LNCaP clone FGC (cell line): ENCODE measurements at places on chromosomes 13 and 19.

- no peak for DNase-seq
Measured at GRCh38 chr13:36555151-36555986, 118.5 kb upstream of the SERTM1 start.

GRCh38 chr19:49860336-49861102 is 6.9 kb downstream of the PNKP start:
- no peak for DNase-seq

- no peak for DNase-seq
Measured at GRCh38 chr19:14767466-14767971, 10.8 kb downstream of the ADGRE2 start.

GRCh38 chr19:23832717-23833327 is 74.1 kb upstream of the ZNF681 start:
- DNase-seq: no peak

- no peak for DNase-seq
Measured at GRCh38 chr19:6011794-6012193, 33.9 kb upstream of the RANBP3 start.

- DNase-seq: no peak
Measured at GRCh38 chr13:33483471-33483870, 197.9 kb upstream of the STARD13 start.

DNA sequence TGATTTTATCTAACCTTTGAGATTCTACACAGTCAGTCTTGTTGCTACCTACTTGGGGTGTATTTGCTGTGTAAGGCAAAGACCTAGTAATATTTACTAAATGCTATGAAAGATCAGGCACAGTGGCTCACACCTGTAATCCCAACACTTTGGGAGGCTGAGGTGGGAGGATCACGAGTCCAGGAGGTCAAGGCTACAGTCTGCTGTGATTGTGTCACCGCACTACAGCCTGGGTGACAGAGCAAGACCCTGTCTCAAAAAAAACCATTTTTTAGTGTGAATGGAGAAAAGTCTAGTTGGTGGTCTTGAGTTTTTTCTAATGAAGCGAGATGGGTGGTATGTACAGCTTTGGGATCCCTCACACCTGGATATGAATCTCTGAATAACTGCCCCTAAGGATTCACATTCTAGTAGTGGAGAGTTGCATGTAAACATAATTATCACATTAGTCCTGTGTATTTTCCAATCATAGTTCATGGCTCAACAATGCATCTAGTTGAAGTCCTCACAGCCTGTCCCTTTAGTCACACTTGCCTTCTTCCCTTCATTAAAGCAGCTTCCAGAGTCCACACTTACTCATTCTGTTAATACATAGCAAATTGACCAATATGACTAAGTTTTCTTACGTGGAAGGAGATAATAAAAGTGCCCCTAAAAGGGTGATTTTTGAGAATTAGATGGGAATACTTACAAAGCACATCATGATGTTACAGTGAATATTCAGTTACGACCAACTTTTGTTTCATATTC is 7.5 kb downstream of the RPL21 start:
- DNase-seq: no peak

DNA sequence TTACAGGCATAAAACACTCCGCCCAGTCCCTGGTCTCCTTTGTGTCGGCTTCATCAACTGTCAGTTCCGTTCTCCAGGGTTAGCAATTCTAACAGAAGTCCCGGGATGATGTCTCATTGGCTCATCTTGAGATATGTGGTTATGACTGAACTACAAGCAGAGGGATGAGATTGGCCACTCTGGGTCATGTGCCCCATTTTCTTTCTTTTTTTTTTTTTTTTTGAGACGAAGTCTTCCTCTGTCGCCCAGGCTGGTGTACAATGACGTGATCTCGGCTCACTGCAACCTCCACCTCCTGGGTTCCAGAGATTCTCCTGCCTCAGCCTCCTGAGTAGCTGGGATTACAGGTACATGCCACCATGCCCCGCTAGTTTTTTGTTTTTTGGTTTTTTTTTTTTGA is 95.4 kb upstream of the MRI1 start:
- DNase-seq: no peak

- no peak for DNase-seq
Measured at GRCh38 chr19:34180273-34180672, 8.0 kb downstream of the LSM14A start.

DNA sequence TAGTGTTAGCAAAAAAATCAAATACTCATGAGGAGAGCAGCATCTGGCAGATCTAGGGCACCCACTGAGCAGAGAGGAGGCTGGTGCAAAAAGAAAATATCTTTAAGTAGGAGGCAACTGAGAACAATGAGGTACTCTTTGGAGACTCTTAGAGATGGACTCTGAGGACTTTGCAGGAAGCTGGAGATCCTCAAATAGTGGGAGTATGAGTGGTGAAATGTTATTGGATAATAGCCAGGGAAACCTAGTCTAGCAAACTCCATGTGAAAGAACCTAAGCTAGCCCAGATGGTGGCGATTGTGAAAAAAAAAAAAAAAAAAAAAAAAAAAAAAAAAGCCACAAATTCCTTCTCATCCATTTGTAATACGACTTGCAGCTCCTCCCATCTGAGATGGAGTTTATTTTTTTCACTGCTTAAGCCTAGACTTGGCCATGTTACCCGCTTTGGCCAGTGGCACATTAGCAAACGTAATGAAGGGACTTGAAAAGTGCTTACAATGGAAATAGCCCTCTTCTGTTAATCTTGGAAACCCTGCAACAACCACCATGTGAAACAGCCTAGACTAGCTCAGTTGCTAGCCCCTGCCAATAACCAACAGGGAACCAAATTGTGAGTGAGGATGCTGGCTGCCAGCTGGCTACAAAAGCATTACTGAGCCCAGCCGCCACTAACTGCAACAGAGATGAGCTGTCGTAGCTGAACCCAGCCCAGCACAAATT is 476.2 kb downstream of the KLF12 start:
- DNase-seq: no peak

- no peak for DNase-seq
Measured at GRCh38 chr19:6590827-6591319, at the start of gene CD70. TSS of gene CD70 (minus strand) at chr19:6591150. CDS start at chr19:6591002, 148 bp downstream.

DNA sequence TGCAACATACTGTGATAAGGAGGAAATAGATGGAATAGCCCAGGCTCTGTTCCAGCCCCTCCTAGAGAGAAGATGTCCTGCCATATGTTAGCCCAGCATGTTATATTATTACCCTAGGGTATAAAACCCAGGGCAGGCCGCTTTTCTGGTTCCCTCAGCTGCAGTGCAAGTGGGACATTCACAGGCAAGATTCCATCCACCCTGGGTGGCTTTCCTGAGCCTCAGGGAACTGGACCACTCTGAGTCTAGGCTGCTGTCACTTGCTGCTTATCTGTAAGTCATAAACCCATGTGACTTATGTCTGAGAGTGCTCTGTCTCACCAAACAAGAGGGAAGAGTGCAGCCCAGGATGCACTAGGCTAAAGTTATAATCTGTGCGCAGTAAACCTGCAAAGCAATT is 413.2 kb downstream of the MZT1 start:
- DNase-seq: no peak

GRCh38 chr19:11530432-11530831 is 1.5 kb upstream of the ECSIT start:
- DNase-seq: peak; percentile 38

DNA sequence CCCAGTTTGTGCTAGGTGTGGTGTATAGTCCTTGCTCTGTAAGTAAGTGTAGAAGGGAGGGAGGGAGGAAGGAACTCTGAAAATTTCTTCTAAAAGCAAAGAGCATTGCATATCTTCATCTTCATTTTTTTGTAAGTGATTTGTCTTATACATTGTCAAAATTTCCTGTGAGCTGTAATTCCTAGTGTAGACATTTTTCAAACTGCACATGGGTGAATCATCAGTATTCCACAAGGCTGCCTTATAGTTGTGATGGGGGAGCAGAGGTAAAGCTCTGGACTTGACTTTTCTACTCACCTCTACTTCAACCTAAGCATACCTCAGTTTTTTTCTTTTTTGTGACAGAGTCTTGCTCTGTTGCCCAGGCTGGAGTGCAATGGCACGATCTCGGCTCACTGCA is 86.9 kb downstream of the CDK8 start:
- DNase-seq: no peak

- DNase-seq: no peak
Measured at GRCh38 chr13:100534911-100535310, 53.7 kb downstream of the GGACT start.

GRCh38 chr13:44147648-44148047 is 226.0 kb upstream of the SERP2 start:
- DNase-seq: no peak

DNA sequence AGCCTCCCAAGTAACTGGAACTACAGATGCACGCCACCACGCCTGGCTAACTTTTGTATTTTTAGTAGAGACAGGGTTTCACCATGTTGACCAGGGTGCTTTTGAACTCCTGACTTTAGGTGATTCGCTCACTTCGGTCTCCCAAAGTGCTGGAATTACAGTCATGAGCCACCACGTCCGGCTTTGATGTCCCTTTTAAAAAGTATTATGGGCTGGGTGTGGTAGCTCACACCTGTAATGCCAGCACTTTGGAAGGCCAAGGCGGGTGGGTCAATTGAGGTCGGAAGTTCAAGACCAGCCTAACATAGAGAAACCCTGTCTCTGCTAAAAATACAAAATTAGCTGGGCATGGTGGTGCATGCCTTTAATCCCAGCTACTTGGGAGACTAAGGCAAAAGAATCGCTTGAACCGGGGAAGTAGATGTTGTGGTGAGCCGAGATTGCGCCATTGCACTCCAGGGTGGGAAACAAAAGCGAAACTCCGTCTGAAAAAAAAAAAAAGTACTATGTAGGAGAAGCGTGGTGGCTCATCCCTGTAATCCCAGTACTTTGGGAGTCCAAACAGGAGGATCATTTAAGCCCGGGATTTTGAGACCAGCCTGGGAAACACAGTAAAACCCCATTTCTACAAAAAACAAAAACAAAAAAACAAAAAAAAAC is 22.8 kb upstream of the ERVV-1 start:
- no peak for DNase-seq

DNA sequence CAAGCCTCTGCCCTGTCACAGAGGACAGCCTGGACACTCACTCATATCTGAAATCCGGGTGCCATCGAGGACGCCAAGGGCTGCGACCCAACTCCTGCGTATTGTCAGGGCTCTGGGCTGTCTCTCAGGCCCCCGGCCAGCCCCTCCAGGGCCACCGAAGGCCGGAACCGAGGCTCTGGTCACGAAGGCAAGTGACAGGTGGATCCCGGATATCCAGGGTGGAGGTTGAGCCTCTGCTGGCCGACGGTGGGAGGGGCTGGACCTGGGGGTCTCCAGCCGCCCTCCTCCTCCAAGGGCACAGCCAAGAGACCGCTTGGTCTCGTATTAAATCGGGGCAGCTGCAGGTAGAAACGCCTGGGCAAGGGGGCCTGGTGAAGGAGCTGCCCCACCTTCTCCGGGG is 5.4 kb downstream of the RNF126 start:
- no peak for DNase-seq

DNA sequence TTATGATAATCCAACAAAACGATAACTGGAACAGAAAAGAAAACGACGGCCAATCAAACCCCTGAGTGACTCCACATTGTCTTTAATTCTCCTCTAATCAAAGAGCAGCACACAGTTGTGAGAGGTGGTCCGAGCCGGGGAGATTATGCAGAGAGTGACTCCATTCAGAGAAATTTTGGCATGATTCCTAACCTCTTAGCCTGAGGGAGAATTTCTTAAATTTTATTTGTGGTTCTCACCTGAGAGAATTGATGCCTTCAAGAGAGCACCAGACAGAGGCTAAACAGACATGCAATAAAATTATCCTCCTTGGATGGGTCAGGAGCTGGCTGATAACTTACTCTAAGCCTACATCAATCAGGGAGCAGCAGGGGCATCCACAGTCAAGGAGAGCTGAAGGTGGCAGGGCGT is 310.0 kb upstream of the KLF12 start:
- no peak for DNase-seq

GRCh38 chr19:57103573-57104277 is 16.1 kb upstream of the USP29 start:
- DNase-seq: peak; percentile 30

DNA sequence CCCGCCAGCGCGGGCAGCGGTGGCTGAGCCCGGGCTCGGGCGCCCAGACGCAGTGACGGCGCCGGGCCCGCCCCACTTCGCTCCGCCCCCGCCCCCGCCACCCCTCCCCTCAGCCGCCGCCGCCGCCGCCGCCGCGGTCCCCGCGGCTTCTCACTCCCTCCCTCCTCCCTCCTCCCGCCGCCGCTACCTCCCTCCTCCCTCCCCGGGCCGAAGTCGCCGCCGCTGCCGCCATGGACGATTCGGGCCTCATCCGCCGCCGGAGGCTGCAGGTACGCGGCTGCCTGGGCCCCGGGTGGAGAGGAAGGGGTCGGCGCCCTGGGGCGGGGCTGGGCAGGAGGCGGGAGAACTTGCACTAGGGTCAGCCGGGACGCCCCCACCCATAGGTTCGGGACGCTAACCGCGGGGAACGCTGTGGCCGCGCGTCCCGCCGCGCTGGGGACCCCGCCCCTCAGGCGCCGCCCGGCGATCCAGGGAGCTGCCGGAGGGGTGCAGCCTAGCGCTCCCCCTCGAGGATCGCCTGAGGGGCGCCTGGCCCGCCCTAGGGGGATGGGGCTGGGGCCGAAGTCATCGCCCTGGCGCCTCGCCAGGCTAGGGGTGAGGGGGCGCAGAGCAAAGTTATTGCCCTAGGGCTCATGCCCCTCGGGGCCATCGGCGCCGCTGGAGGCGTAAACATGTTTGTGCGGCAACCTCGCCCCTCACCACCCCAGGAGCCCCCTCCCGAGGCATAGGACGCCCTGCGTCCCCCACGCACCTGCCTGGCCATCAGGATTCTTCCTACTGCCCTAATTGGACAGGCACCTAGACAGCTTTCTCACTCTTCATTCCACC is 427 bp downstream of the RTBDN start:
- DNase-seq: no peak

GRCh38 chr13:67048084-67048820 is 181.9 kb downstream of the PCDH9 start:
- DNase-seq: no peak

- no peak for DNase-seq
Measured at GRCh38 chr13:42036711-42037110, 11.7 kb upstream of the DGKH start.

- peak; percentile 89 for DNase-seq
Measured at GRCh38 chr19:2166741-2167738, 3.3 kb downstream of the DOT1L start.

DNA sequence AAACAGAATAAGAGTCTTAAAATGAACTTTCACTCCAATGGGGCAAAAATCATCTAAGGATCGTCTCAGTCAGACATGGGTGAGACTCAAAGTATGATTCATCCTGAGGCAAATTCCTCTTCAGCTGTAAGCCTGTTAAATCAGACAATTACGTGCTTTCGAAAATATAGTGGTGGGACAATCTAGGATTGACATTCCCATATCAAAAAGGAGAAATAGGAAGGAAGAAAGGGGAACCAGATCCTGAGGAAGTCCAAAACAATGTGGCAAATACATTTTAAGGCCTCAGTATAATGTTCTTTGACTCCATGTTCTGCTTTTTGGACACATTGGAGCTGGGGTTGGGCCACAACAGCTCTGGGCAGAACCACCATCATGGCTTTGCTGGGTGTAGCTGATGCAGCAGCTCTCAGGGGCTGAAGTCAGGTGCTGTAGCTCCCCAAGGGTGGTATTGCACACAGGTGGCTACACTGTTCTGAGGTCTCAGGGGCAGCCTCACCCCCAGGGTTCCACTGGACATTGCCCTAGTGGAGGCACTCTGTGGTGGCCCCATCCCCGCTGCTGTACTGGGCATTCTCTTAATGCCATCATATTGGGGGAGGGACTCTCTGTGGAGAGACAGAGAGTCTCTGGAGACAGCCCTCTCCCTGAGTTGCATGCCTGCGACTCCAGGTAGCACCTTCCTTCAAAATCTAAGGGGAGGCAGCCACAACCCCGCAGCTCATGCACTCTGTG is 5.7 kb upstream of the FPR3 start:
- DNase-seq: no peak
